ENCODE measurements at places on chromosomes 13 and 19. TPM values are rescaled to one million over a fixed set of nuclear protein-coding genes. Genes with fewer than 3 reads are reported as not detected.

- no peak for DNase-seq
Observed at GRCh38 chr13:32214071-32214470, 101.1 kb downstream of the ZAR1L start.

GRCh38 chr19:13102416-13102665 is 317 bp downstream of the LYL1 start:
- DNase-seq, result no peak

DNA sequence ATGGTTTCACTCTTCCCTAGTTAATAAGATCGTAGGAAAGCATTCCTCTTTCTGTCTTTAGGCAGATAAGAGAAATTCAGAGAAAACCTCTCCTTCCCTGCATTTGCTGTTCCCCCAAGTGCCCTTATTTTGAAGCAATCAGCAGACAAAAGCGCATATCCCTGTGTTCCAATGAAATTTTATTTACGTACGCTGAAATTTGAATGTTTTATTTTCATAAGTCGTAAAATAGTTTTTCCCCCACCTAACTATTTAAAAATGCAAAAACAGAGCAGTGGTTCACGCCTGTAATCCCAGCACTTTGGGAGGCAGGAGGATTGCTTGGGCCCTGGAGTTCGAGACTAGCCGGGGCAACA is 17.2 kb upstream of the MRI1 start:
- DNase-seq, result no peak

Gene GSX1
- not detected for total RNA-seq

Gene HPN
- total RNA-seq, result 0.17 TPM

Gene FGF14
- total RNA-seq, result 0.34 TPM

- peak; percentile 85 for DNase-seq
Observed at GRCh38 chr19:8367327-8368001, 3.5 kb downstream of the ANGPTL4 start.

DNA sequence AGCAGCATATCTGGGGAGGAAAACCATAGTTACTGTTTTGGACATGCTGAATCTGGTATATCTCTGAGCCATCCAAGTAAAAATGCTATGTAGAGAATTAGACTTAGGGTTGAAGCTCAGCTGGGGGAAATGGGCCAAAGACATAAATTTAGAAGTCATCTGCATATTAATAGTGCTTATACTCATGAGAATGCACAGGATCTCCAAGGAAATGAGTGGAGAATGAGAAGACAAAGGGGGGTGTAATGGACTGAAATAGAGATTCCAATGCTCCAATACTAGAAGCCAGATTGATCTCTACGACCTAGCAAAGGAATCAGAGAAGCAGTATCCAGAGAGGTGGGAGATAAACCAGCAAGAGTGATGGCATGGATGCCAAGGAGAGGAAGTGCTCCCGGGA is 10.3 kb upstream of the FAM124A start:
- DNase-seq, result no peak

DNA sequence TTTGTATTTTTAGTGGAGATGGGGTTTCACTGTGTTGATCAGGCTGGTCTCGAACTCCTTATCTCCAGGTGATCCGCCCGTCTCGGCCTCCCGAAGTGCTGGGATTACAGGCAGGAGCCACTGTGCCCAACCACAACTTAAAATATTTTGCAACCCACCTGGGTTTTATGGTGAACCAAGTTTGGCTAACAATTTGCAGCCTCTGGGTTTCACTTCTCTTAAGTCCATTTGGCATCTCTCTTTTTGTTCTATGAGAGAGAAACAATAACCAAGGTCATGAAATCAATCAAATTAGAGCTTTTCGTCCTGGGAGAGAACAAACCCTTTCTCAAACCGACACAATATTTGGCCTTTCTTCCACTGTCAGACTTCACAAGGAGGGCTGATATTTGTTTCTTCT is 5.6 kb upstream of the SMAD9 start:
- no peak for DNase-seq

Gene LIG1
- total RNA-seq, result 32.5 TPM

Gene B3GNT8
- total RNA-seq, result 2.6 TPM

Gene FGF22
- total RNA-seq, result not detected

DNA sequence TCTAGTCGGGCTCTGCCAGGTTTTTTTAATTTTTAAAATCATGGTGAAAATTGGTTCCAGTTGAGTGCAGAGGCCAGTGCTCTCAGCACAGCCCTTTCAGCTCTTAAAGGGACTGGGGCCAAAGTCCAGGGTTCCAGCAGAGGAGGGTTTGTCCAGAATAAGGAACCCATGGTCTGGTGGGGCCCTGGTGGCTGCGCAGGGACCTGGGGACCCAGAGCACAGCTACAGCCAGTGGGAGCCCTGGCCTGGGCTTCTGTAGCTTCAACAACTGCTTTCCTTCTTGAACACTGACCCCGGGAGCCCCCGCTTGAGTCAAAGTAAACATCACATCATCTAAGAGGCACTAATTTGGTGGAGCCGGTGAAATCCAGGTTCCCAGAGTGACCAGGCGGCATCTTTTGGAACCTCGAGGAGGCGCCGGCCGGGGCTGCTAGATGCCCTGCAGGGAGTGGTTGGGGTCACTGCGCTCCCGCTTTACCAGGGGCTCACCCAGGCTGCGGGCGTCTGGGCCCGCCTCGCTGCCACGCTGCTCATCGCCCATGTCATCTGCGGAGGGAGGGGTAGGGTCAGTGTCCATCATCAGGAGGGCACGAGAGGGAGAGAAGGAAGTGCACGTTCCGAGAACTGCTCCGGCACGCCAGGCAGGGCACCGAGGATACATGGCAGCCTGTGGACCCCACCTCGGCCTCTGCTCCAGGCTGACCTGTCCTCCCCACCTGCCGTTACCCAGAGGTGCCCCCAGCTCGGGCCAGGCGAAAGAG is 16.6 kb upstream of the RANBP3 start:
- no peak for DNase-seq

GRCh38 chr19:2624537-2625091 is 77.9 kb downstream of the GNG7 start:
- no peak for DNase-seq

- DNase-seq, result peak; percentile 65
Observed at GRCh38 chr13:48532256-48532505, 699 bp downstream of the RCBTB2 start.

Gene ADM5
- 0.70 TPM for total RNA-seq

- no peak for DNase-seq
Observed at GRCh38 chr13:79590394-79590676, 109.4 kb downstream of the NDFIP2 start.

DNA sequence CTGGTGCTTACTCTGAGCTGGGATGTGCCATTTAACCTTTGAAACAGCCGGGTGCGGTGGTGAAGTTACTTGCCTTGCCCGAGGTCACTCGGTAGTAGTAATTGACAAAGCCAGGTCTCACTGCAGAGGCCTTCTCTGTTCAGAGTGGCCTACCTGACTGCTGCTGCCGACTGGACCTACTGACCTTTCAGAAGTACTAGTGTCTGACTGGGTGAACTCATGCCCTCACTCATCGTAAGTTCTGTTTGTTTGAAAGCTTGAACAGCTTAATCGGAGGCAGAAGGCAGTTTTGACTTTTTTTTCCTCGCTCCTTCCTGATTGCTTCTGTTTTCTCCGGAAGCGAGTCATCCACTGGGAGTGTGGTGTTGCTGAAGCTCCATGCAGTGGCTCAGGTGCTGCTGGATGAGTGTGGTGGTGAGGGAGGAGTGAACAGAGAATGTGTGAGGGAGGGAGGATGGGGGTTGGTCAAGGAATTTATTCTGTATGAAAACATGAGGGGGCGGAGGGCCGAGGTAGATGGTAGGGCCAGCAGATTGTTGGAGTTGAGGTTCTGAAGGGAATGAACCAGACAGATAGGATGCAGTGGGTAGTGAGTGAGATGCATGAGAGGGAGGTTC is 2.7 kb downstream of the SPINT2 start:
- peak; percentile 49 for DNase-seq

- DNase-seq, result peak; percentile 61
Observed at GRCh38 chr19:37333457-37333856, 37.4 kb upstream of the ZNF527 start.

Gene ZNF132
- 7.6 TPM for total RNA-seq

Gene WDR88
- not detected for total RNA-seq

- no peak for DNase-seq
Observed at GRCh38 chr13:52804202-52804641, 44.2 kb downstream of the PCDH8 start.

Gene NLRP5
- total RNA-seq, result not detected

DNA sequence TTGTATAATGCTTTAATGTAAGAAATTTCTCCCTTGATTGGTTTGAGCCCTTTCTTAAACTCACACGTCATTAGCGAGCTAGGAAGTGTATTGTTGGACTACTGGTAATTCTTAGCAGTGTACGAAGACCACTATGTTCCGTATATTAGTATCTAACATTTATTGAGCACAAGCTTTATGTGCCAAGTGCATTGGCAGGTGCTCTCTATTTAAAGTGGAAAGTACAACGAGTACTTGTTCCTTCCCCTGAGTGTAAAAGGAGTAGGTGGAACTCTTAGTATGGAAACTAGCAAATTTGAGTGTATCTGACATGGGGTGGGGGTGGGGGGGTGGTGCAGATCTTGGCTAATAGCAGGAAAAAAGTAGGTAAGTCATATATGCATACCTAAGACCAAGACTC is 594.7 kb downstream of the FGF9 start:
- no peak for DNase-seq

Gene GPR4
- 3.2 TPM for total RNA-seq

DNA sequence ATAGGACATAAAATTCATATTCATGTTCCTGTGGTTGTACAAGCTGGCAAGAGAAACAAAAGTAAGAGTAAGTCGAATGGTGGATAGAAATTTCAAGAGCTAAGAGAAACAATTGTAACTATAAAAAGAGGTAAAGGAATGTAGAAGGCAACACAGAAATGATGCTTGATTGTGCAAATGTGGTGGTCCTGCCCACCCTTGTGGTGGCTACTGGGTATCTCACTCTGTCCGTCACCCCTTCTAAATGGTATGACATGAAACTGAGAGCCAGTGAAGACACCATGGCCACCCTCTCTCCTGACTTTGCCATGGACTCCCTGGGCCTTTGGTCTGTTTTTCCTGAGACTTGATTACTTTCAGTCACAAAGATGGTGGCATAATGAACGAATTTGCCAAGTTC is 925.9 kb upstream of the SLITRK6 start:
- no peak for DNase-seq

- DNase-seq, result no peak
Observed at GRCh38 chr13:43528992-43529391, 257.8 kb downstream of the ENOX1 start.

GRCh38 chr13:108902405-108903155 is 273.2 kb downstream of the MYO16 start:
- peak; percentile 93 for DNase-seq

Gene GRIN2D
- total RNA-seq, result 0.79 TPM

- peak; percentile 89 for DNase-seq
Observed at GRCh38 chr13:24220086-24220703, 59.7 kb downstream of the SPATA13 start.

Gene ZNF540
- total RNA-seq, result 0.17 TPM

Measured in dermis blood vessel endothelial cell (primary cell).